Non-pigmented ciliary epithelial cell (primary cell): ENCODE measurements at places on chromosomes 2 and 18.
A peak's percentile ranks its signal among the peaks of the same experiment; 100 is the strongest.

DNA sequence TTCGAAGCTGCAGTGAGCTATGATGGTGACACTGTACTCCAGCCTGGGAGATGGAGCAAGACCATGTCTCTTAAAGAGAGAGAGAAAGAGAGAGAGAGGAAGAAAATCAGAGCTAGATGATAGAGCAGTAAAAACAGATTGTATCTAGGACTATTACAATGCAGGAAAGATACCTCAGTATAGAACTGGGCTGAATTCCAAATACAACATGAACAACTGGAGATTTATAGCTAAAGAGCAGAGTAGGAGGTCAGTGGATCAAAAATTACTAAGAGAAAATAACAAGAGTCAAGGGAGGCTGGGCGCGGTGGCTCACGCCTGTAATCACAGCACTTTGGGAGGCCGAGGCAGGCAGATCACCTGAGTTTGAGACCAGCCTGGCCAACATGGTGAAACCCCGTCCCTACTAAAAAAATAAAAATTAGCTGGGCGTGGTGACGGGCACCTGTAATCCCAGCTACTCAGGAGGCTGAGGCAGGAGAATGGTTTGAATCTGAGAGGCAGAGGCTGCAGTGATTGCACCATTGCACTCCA lies 100.7 kb upstream of the MSH6 start:
- DNase-seq: no peak

DNA sequence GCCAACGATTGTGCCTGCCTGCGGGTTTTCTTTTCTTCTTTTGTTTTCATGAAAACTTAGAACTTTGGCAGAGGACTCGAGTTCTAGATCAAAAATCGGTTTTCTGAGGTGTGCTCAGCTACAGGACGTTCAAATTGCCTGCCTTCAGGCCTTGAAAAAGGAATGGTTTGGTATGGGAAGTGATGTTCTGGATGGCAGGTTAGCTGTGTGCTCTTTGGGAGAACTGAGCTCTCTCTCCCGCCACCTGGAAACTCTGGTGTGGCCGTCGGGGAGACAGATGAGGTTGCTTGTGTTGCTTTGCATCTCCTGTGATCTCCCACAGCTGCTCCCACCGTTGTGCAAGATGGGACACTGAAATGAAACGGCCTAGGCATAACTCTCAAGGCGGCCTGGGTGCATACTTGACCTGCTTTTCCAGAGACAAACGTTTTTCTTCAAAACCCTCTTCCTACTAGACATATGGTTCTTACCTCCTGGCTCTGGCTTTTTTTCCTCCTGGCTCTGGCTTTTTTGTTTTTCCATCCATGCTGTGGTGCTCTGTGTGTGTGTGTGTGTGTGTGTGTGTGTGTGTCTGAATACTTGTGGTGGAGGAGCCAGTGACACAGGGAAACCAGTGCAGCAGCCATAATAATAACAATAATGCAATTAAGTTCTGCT lies 2.0 kb downstream of the FMNL2 start:
- DNase-seq: no peak

- DNase-seq: no peak
These were observed 725.6 kb upstream of the ID2 start for GRCh38 chr2:7956126-7956689.

DNA sequence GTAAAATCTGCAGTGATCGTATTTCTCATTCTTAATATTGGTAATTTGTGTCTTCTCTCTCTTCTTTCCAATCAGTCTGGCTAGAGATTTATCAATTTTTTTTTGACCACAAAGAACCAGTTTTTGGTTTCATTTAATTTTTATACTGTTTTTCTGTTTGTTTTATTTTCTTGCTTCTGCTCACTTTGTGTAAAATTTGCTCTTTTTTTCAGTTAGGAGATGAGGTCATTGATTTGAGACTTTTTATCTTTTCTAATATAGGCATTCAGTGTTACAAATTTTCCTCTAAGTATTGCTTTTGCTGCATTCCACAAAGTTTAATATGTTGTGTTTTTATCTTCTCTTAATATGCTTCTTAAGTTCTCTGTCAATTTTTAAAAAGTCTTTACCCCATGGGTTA lies 160.5 kb downstream of the TPGS2 start:
- no peak for DNase-seq

GRCh38 chr2:207734264-207734635 lies 22.8 kb downstream of the CCNYL1 start:
- no peak for DNase-seq

GRCh38 chr2:2715036-2715818 lies 384.2 kb upstream of the MYT1L start:
- DNase-seq: no peak

GRCh38 chr18:76350134-76351025 lies 144.7 kb downstream of the ZNF516 start:
- DNase-seq: no peak

DNA sequence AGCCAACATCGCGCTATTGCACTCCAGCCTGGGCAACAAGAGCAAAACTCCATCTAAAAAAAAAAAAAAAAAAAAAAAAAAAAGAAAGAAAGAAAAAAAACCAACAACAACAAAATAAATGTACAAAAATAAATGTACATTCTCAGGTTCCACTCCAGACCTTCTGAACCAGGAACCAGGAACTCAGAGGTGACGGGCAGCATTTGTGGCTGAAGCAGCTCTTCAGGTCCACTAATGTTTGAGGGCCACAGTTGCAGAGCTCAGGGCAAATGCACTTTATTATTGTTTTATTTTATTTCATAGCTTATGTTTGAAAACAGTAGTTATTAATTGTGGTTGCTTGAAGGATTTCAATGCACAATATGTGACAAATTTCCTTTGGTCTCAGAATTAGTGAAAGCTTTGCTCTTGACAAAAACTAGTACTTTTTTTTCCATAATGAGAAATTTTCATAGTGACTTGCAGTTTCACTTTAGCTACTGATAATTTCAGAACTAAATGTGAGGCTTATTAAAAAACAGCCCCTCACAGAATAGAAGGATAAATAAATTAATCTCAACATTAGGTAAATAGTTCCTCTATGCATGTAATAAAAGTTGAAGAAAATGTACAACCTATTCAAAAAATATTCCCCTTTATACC lies 378.4 kb upstream of the SPHKAP start:
- no peak for DNase-seq

- DNase-seq: no peak
These were observed 44.9 kb downstream of the HPCAL1 start for GRCh38 chr2:10347562-10347948.

- DNase-seq: peak; percentile 66
These were observed 38.7 kb downstream of the SCG2 start for GRCh38 chr2:223563462-223563861.

DNA sequence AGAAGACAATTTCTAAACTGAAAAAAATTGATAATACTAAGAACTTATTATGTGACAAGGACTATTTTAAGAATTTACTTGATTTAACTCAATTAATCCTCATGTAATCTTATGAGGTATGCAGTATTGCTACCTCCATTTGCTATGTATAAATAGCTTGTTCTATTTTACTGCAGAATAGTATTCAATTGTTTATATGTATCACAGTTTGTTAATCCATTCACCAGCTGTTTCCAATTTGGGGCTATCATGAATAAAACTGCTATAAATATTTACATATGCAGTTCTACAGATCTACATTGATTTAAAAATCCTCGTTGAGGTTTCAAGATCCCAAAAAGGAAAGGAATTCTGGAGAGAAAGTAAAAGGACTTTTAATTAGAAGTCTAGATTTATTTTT lies 54.8 kb upstream of the DOCK10 start:
- DNase-seq: no peak

- DNase-seq: no peak
These were observed 25.5 kb downstream of the EPB41L3 start for GRCh38 chr18:5518179-5518770.

DNA sequence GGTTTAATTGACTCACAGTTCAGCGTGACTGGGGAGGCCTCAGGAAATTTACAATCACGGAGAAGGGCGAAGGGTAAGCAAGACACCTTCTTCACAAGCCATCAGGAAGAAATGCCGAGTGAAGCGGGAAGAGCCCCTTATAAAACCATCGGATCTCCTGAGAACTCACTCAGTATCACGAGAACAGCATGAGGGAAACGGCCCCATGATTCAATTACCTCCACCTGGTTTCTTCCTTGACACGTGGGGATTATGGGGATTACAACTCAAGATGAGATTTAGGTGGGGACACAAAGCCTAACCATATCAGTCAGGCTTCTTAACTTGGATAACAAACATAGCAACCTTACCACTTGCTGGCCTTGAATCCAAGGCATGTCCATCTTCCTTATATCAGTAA lies 289.0 kb upstream of the STON1 start:
- DNase-seq: no peak

- DNase-seq: no peak
These were observed 137.4 kb downstream of the AFF3 start for GRCh38 chr2:100004959-100005387.

DNA sequence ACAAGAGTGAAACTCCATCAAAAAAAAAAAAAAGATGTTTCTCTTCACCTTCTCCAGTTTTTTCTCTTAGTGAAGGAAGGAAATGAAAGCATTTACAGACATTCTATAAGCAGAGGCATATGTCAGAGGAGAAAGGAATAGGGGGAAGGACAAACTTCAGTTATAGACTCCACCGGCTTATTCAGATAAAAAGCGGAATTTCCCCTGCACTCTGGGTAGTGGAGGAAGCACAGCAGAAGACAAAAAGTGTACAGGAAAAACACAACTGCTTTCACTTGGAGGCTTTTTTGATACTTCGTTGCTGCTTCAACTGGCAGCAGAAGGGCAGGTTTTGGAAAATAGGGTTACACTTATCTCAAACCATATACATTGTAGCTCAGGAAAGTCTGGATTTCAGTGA lies 3.2 kb upstream of the MGAT4A start:
- no peak for DNase-seq

DNA sequence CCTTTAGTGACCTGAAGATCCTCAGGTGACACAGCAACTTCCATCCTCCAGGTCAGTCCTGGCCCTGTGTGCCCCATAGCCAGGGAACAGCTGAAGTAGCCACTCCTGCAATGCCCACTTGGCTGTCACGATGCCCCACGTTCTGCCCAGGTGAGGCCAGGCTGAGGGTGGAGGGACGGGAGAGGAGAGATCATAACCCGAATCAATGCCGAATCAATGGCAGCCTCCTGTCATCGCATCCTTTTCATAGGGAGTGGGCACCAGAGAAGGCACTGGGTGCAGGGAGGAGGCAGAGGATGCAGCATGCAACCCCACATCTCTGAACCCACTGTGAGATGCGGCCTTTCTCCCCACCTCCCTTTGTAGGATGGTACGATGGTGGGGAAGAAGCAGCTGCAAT lies 75.3 kb upstream of the EPC2 start:
- no peak for DNase-seq

DNA sequence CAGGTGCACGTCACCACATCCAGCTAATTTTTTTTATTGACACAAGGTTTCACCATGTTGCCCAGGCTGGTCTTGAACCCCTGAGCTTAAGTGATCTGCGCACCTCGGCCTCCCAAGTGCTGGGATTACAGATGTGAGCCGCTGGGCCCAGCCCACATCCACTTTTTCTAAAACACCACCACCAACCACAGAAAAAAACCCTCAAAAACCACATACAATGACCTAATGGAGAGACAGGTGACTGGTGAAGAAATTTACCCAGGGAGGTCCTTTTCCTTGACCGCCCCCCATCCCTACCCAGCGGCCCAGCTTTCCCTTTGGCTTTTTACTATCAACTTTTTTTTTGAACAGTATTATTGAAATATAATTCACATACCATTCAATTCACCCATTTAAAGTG lies 47.9 kb downstream of the CACNB4 start:
- DNase-seq: no peak

- DNase-seq: no peak
These were observed 293.0 kb upstream of the CDH2 start for GRCh38 chr18:28469946-28470345.

- DNase-seq: no peak
These were observed 93.9 kb upstream of the RAB12 start for GRCh38 chr18:8515142-8515865.

DNA sequence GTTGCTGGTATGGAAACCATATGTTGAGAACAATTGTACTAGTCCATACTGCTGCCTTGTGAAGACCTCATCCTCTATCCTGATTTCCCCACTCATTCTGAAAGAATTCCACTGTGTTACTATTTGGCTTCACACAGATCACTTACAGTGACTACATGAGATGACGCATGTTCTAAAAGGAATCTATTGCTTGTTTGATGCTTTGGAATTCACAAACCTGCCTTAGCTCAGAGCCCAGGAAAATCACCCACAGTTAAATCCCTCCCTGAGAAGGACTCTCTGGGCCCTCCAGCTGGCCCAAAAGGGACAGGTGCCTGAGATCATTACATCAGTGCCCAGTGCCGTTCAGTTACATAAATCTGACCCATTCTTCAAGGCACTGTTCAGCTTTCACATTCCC lies 45.3 kb downstream of the KLHL29 start:
- peak; percentile 89 for DNase-seq

DNA sequence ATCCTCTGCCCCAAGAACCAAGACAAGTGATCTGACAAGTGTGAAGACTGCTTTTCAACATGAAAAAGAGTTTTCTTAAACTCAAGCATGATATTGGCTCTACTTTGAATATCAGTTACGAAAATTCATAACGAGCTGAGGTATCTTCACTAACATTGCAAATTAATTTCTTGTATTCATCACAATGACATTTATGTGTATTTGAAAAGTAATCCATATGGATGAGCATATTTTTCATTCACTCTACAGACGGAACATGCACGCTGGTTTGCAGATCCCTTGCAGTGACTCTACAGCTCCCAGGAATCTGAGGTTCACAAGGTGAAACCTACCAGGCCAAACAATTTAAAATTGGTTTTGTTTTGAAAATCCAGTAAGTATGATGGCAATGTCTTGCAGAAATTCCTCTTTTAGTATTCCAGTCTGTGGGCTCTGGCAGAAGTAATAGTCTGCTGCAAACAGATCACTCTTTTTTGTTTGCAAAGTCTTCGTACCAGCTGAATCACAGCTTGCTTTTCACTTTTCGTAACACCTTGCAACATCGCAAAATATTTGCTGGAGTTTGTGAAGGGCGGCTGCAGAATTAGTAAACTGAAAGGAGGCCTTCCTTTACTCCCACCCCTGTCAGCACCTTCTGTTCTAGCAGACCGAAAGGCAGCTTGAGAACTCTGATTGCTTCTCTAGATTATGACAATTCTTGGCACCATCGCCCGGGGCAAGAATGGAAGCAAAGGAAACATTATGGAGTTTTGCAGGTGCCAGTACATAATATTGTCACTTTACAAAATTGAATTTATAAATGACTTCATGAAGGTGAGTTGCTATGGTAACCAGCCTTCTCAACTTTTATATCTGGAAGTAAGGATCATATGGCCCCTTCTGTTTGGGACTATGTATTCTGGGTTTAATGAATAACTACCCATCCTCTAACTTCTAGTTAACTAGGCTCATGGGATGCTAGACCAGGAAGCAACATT lies 168.7 kb downstream of the TMEM247 start:
- no peak for DNase-seq

DNA sequence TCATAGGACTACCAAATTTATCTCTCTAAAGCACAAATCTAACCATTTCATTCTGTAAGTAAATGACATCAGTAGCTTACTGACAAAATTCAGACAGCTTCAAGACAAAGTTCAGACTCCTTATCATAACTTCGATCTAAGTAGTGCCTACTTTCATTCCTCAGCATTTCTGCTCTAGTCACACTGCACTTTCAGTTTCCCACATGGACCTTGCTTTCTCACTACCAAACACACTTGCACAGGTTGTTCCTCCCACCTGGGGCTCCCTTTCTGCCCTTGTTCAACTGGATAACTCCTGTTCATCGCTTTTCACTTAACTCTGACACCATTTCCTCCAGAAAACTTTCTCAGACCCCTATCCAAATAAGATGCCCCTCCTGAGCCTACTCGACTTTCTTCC lies 22.1 kb upstream of the CCDC150 start:
- no peak for DNase-seq

GRCh38 chr2:127401757-127402695 lies 14.3 kb upstream of the MAP3K2 start:
- DNase-seq: no peak
